ENCODE measurements at places on chromosomes 7 and 10.

- no peak for DNase-seq
Observed at GRCh38 chr10:3761021-3761686, 23.9 kb downstream of the KLF6 start.

- no peak for DNase-seq
Observed at GRCh38 chr10:17735166-17735941, 16.6 kb upstream of the TMEM236 start.

GRCh38 chr10:19772972-19773371 is 43.3 kb upstream of the PLXDC2 start:
- DNase-seq: no peak

DNA sequence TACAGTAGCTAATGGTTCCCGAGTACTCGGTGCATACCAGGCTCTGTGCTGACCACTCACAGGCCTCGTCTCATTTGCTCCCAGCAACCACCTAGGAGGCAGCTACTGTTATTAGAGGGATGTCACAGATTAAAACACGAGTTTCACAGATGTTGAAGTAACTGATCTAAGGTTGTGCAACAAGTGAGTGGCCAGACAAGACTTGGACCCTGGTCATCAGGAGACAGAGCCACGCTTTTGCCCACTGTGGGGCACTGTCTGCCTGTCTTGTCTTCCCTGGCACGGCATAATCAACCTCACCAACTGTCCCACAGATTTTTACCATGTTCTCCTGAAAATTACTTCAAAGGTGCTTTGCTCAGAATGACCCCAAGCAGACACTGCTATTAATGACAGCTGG is 111.6 kb upstream of the HABP2 start:
- DNase-seq: no peak

GRCh38 chr7:138435231-138435919 is 24.7 kb upstream of the TRIM24 start:
- DNase-seq: no peak
